ENCODE measurements at places on chromosomes 3 and 15. TPM values are rescaled to one million over a fixed set of nuclear protein-coding genes. Genes with fewer than 3 reads are reported as not detected.

DNA sequence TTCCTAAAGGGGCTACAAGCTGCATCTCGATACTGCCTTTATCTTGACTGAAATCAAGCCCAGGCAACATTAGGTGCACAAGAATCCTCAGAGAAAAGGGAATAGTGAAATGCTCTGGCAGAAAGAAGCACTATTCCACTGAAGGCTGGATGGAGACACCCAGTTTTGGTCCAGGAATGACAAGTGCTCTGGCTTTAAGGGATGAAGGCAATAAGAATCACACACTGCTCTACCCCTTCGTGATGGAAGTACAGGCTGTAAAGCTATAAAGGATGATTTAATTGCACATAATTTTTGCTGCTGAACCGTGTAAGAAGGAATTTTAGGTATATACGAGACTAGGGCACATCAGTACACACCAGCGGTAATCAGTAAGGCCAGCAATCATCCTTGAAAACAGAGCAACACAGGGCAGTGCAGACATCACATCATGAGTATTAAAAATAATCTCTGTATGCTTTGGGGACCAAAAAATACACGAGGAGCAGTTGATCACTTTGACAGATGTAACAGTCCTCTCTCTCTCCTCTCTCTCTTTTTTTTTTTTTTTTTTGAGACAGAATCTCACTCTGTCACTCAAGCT is 414.6 kb upstream of the TBL1XR1 start:
- no peak for DNase-seq

- DNase-seq = no peak
Measured at GRCh38 chr3:151538456-151539393, 77.9 kb upstream of the IGSF10 start.

PGBD4 gene
- 1.8 TPM for total RNA-seq

TMEM212 gene
- 2.3 TPM for total RNA-seq

CCDC39 gene
- total RNA-seq = not detected
